Uterus (tissue), 4 donors: ENCODE measurements at places on chromosomes 16 and 17.
A peak's percentile ranks its signal among the peaks of the same experiment; 100 is the strongest.

- no peak for DNase-seq
These were observed 198.4 kb downstream of the CYB561 start for GRCh38 chr17:63247706-63248105.

DNA sequence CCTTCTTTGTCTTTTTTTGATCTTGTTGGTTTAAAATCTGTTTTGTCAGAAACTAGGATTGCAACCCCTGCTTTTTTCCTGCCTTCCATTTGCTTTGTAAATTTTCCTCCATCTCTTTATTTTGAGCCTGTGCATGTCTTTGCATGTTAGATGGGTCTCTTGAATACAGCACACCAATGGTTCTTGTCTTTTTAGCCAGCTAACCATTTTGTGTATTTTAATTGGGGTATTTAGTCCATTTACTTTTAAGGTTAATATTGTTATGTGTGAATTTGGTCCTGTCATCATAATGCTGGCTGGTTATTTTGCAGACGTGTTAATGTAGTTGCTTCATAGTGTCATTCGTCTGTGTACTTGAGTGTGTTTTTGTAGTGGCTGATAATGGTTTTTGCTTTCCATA, 26.2 kb downstream of the NFATC3 start:
- DNase-seq = no peak

DNA sequence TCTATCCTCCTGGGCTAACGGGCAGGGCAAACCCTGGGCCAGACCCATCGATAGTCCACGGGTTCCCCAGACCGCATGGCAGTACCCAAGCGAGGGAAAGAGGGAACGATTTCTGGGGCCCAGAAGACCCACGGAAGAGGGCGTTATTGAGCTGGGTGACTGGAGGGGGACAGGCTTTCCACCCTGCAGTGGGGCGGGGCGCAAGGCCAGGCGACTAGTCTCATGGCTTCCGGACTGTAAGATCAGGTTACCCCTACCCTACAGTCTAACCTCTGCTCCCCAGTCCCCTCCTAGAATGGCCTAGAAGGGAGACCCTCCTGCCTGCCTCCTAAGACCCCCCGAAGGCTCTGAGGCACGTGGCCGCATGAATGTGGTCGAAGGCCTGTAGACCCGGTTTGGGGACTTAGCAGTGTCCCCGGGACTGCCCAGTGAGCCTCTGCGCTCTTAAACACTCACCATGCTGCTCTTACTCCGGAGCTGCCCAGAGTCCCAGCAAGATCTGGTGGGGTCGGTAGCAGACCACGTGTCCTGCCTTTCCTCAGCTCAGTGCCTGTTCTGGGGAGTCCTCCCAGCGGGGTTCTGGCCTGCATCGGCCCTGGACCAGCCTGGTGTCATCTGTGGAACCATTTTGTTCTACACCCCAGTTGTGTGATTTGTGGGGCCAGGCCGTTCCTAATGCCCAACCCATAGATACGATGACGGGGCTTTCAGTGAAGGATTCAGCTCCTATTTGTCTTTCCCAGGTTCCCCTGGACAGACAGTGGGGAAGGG, 13.2 kb upstream of the AURKB start:
- DNase-seq = peak; percentile 64

- DNase-seq = no peak
These were observed 1.8 kb downstream of the PRSS22 start for GRCh38 chr16:2856061-2856670.

DNA sequence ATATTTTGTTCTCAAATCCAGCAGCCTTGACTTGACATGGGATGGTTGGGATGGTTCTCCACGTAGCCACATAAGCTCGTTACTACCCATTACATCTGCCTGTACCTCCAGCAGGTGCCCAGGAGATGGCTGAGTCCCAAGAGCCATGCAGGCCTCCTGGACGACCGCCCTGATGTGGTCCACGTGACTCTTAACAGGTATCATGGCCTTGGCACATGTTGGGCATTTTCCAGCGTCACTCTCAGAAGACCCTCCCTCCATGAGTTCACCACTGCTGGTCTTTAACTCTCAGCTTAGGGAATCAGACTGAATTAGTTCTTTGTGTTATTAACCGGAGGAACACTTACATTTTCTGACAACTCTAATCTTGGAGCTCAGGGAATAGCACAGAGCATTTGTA, 161.5 kb downstream of the CDH13 start:
- no peak for DNase-seq

- DNase-seq = no peak
These were observed 1432.8 kb downstream of the CDH11 start for GRCh38 chr16:63689068-63689467.

GRCh38 chr16:75616521-75617010, 6.5 kb downstream of the ADAT1 start:
- DNase-seq = no peak

DNA sequence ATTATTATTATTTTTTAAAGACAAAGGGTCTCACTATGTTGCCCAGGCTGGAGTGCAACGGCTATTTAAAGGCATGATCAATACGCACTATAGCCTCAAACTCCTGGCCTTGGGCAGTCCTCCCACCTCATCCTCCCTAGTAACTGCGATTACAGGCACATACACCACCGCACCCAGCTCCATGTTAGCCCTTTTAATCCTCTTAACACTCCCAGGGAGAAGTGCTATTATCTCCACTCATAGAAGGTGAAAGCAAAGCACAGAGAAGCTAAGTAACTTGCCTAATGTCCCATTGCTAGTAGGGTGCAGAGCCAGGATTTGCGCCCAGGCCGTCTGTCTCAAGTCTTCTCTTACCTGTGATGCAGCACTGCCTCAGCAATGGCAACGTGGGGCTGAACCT, 5.0 kb downstream of the HAS3 start:
- no peak for DNase-seq

DNA sequence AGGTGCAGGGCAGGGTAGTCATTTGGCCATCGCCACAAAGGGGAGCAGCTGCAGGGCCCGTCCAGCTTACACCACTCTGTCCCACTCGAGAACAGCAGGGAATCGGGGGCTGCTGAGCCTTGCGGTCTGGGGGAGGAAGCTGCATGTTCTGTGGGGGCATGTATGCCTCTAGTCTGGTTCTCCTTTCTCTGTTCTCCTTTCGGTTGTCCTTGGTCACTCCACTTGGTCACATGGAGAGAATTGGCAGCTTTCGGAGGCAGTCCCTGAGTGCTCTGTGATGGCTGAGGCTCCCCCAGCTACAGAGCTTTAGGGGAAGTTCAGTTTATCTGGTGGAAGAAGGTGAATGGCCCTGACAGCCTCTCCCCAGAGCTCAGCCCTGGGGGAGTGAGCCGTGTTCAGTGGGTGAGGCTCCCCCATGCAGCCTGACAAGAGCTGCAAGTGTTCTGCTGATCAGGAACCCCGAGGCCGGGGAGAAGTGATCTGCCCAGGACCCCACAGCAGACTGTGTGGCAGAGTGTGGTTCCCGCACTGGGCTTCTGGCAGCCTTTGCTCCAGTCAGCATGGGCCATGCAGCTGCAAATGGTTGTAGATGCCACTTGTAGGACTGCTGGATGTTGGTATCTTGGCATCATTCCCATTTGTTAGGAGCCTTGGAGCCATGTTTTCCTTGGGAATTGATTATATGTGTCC, 22.3 kb upstream of the SMPD3 start:
- DNase-seq = no peak

- DNase-seq = no peak
These were observed 108.5 kb downstream of the NLK start for GRCh38 chr17:28151001-28151400.

GRCh38 chr17:63832455-63832854, 5.0 kb upstream of the FTSJ3 start:
- DNase-seq = no peak

- DNase-seq = no peak
These were observed 76.1 kb downstream of the TNRC6C start for GRCh38 chr17:78034429-78035091.

DNA sequence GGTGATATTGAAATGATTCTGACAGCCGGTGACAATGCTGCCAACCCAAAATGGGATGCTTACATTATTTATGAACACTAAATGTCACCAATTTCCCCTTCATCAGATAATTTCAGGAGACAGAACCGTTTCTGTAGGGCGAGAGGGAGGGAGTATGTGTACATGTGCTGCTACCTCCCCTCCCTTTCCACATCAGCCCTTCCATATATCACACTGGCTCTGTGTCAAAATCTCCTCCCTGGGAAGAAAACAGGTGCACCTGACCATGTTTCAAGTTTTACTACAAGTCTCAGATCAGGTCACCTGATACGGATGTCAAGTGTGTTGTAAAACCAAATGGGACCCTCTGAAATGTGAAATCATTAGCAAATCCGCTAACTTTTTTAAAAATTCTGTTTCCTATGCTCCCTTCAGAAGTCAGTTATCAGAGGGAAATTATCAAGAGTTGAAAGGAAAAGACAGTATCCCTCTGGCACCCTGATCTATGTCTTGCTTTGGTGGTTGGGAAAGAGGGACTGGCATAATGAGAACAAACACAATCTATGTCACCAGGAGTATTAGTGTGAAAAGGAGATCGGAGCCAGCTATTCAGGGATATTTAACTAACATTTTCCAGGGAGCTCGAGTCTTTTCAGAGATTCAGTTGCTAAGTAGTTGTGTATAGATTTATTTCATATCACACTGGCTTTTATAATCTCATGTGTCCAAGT, 1002.3 kb upstream of the CDH8 start:
- no peak for DNase-seq

DNA sequence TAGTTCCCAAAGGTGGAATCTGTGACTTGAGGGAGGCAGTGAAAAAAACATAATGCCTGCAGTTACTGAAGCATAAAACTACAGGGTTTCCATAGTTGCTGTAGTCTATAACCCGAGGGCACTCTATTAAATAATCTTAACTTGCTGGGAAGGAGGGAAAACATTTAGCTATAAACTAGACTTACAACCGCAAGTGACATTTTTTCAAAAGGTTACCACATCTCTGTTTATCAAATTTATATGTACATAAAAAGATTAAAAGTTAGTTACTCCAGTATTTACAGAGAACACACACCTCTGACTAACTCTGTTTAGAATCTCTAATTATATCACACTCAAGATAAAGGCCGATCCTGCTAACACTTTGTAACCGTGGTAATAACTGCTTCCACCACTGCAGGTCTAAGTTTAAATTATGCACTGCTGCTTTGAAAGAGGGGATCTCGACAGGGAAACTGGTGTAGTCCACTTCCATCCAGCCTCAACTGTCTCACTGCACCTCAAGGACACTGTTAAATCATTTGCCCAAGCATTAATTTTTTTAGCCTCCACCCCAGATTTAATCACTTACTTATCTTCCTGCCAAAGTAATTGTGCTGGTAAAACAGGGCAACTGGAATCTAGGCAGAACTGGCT, 14.6 kb downstream of the KCNJ16 start:
- no peak for DNase-seq

DNA sequence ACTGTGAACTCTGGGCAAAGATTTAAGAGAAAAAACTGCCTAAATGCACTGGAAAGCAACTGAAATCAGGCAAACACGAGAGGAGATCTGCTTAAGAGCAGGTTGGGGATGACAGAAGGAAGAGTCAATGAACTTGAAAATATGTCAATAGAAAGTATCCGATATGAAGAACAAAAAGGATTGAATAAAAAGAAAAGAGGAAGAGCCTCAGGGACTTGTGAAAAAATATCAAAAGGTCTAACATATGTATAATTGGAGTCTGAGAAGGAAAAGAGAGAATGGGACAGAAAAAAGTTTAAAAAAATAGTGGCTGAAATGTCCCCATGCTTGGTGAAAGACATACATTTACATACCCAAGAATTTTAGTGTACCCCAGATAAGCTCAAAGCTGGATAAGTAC, 195.5 kb downstream of the COPRS start:
- no peak for DNase-seq

- no peak for DNase-seq
These were observed 207.0 kb upstream of the COX10 start for GRCh38 chr17:13862346-13862745.

- no peak for DNase-seq
These were observed 807.0 kb upstream of the SOX9 start for GRCh38 chr17:71313866-71314265.

DNA sequence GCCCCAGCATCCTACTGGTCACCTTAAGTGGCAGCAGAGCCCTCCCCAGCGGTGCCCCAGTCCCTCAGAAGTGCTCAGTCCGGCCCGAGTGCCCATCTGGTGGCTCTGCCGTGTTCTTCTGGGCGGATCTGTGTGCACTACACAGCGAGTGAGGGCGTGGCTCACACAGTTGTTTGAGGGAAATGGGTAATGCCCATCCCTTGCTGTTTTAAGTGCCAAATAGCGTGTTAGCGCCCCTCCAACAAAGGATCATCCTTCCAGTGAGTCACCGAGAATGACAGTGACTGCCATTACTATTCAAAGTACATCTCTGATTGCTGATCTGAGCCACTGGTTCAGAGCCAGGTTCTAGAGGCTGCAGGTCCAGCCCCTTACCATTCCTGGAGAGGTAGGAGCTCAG, 152.0 kb downstream of the LGALS9B start:
- DNase-seq = no peak

- DNase-seq = no peak
These were observed 3.1 kb upstream of the TBCD start for GRCh38 chr17:82748756-82749155.

DNA sequence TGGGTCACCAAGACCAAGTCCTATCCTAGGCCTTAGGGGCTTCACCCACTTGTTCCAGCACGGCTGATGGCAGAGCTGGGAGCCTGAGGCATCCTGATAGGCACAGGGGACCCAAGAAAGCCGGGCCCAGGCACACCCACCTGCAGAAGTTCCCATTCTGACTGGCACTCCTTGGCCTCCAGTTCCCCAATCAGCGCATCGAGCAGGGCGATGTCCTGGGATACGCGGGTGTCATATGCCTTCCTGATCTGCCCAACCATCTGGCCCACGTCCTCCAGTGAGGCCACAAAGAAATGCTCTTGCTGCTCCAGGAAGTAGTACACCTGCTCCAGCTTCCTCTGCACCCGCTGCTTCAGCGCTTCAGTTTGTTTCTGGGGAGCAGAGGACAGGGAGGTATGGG, 9.6 kb downstream of the MEFV start:
- DNase-seq = no peak

GRCh38 chr17:42857389-42857788, 6.4 kb downstream of the AOC3 start:
- no peak for DNase-seq

DNA sequence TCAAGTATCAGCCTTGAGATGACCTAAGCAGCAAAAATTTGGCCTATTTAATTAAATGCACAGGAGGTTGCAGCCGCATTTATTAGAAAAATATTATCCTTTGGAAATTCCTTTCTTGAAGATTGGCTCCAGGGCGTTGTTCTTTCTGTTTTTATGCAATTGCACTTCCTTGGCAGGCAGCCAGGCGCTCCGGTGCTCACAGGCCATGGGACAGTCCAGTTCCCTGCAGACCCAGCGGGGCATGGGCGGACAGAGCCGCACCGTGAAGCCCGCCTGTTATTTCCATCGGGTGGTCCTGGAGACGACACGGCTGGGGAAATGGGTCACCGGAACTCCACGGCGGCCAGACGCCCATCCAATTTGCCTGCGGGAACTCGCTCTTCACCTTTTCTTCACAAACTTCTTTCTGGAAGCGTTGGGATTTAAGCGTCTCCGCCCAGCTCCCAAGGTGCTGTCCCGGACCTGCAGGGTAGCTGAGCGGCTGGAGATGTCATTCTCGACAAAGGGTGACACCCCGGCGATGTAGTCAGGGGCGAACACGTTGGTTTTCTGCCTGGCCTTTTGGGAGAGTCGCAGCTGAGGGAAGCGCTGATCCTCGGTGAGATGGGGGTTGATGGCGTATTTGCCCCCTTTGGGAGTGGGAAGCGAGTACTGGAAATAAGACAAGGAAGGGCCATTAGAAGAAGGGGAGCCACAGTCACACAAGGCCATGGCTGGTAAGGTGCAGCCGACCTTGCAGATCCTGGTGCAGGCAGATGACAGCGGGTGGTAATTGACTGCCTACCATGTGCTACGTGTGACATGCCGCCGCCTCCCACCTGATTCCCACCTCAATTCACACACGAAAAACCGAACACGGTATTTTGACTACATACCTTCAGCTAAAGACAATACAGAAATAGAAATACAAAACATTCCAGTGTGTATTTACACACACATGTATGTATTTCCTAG, 12.5 kb downstream of the NOB1 start:
- peak; percentile 69 for DNase-seq
